ENCODE measurements at places on chromosomes 12 and 14.

- peak; percentile 85 for DNase-seq
Observed at GRCh38 chr14:93103392-93104080, 12.2 kb downstream of the ITPK1 start.

DNA sequence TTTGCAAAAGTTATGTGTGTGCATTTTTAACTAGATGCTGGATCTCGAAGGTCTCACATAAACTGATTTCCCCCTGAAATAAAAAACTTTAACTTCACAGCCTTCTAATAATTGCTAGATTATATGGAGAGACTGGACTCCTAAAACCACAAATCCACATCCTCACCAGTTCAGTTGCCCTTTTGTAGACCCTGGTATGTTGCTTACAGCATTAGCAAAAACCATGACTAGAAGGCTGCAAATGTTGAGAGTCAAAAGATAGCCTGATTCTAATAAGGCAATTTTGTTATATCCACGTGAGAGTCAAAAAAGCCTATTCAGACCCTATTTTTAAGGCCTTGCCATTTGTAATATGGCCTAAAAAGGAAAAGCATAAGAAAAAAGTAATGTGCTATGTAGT is 37.4 kb downstream of the RASSF8 start:
- DNase-seq, result no peak

DNA sequence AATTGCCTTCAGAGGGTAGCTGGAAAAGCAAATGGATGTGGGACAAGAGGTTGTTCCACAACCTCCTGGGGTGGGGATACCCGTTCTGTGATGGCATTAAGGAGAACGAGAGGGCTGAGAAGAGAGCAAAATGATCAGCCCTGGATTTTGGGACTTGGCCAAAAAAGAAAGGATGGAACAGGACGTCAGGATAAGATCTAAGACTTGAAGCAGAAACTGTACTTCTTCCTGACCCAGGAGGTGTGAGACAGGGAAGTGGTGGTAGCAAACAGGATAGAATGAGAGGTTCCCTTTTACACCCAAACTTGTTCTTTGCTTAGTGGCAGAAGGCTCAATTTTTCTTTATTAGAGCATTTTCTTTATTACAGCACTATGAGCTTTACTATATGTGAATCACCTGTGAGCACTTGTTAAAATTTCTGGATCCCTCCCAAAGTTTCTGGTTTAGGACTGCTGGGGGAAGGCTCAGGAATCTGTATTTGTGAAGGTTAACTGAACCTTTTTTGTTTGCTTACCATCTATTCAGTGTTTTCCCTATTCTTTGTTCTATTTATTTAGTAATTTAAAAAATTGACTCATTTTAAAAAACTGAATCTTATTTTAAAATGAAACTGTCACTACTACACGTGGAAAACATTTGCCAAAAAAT is 59.2 kb downstream of the ERC1 start:
- DNase-seq, result no peak

DNA sequence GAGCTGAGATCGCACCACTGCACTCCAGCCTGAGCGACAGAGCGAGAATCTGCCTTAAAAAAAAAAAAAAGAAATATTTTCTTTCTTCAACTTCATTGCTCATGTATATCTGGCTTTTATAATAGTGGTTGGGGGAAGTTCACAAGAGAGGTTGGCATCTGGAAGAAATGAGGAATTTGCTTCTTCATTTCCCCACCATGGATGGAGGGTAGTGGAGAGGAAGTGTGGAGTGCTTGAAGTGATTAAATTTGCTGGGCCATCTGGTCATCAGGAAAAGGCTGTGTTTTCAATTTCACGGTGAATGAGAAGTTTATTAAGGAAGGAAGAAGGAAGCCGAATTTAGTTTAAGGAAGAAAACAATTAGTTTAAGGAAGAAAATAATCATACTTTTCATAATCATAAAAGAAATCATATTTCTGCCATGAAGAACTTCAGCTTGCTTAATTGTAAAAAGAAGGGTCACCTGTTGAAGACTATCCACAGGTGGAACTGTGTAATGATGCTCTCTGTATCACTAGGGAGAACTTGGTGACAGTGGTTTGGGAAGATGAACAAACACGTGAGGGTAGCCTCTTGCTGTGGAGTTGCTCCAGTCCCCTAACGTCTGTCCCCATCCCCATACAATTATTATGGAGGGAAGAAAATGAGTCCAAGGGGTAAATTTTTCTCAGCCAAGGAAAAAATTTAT is 197.3 kb upstream of the ARHGAP5 start:
- no peak for DNase-seq

GRCh38 chr12:6552140-6552551 is 3.7 kb downstream of the IFFO1 start:
- DNase-seq, result no peak

GRCh38 chr14:35247777-35248475 is 44.3 kb upstream of the PSMA6 start:
- DNase-seq, result no peak

GRCh38 chr14:69626132-69626500 is 14.7 kb downstream of the SUSD6 start:
- DNase-seq, result no peak

DNA sequence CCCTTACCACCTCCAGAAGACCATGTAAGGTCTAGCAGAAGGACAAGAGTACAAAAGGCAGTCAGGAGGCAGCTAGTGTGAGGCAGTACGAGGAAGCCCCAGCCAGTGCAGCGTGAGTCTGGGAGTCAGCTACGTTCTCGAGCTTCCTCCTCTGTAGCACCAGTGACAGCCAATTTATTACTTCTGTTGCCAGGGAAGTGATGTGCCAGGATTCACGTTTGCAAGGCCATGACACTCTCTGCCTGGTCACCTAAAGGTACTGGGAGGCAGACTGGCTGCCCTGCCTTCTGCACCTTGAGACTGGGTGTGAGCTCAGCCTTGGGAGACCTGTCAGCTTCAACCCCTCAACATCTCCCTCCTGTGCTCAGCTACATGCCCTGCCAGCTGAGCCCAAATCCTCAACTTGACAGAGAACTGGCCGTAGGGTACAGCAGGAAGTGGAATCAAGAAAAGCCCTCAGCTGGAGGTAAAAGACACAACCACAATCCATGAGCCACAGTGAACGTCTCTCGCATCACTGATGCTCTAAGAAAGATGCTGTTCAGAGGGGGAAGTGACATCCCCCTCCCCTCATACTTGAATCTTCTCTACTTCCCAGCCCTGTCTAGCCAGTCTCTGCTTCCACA is 182.5 kb upstream of the RGS6 start:
- no peak for DNase-seq

DNA sequence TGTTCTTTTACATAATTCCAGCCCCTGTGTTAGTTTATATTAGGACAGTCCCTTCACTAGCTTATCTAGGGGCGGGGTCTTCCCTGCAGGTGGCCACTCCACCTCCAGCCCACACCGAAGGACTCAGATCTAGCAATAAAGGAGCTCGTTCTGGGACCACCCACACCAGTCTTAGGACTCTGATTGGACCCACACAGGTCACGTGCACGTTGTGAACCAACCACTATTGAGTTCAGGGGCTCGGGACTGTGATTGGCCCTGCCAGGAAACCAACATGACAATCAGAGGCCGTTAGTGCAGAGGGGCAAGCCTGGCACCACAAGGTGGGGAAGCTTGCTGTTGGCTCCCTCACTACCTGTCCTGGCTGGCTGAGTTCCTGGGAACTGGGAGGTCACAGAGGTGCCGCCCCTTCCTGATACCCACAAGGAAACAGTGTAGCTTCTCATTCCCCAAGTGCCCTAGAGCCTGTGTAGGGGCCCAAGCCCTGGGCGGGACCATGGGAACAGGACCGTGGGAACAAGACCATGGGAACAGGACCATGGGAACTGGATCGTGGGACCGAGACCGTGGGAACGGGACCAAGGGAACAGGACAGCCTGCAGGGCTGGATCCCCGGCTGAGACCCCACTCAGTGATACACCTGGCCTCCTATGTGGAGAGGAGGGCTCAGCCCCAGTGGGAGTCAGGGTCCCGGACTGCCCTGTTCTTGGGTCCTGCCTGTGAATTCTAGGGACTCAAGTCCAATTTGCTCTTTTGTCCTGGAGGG is 297.8 kb downstream of the ADGRD1 start:
- DNase-seq, result no peak
